ENCODE measurements at places on chromosomes 13 and 19. TPM values are rescaled to one million over a fixed set of nuclear protein-coding genes. Genes with fewer than 3 reads are reported as not detected.

CGB1 gene
- not detected for total RNA-seq

SOX1 gene
- not detected for total RNA-seq

ZNF146 gene
- total RNA-seq: 99.4 TPM

TNNT1 gene
- total RNA-seq: 0.77 TPM

TMPRSS9 gene
- total RNA-seq: under 0.01 TPM

ZIC5 gene
- total RNA-seq: under 0.01 TPM

ZNF134 gene
- total RNA-seq: 23.5 TPM

C19orf67 gene
- not detected for total RNA-seq

WDR88 gene
- total RNA-seq: under 0.01 TPM

TYK2 gene
- 56.3 TPM for total RNA-seq

Data from dermis lymphatic vessel endothelial cell (primary cell).